ENCODE measurements at places on chromosomes 6 and 20. TPM values are rescaled to one million over a fixed set of nuclear protein-coding genes. Genes with fewer than 3 reads are reported as not detected.

Gene KAT14
- 12.3 TPM for total RNA-seq

Gene RTN4IP1
- 4.6 TPM for total RNA-seq

Gene AIF1
- total RNA-seq = not detected

Gene R3HDML
- not detected for total RNA-seq

Gene RAB44
- total RNA-seq = under 0.01 TPM

Gene ARMC12
- total RNA-seq = not detected

Gene ELOVL2
- not detected for total RNA-seq

Gene COL21A1
- total RNA-seq = 1.6 TPM

Gene NSFL1C
- total RNA-seq = 38.5 TPM

Gene FRMD1
- not detected for total RNA-seq

Gene TRIM10
- total RNA-seq = not detected

Gene ZSCAN12
- total RNA-seq = 5.3 TPM

Gene TASP1
- 6.5 TPM for total RNA-seq

Gene KHDC1L
- not detected for total RNA-seq

Gene FAM217B
- 4.9 TPM for total RNA-seq

Gene TUBB2B
- 5.6 TPM for total RNA-seq

Gene OPN5
- not detected for total RNA-seq

Gene DCDC2
- not detected for total RNA-seq

Gene C4B
- 0.76 TPM for total RNA-seq

Gene C6orf132
- total RNA-seq = 0.65 TPM

Gene PERP
- 34.9 TPM for total RNA-seq

Gene ASIP
- total RNA-seq = not detected

Gene HLA-DQB2
- not detected for total RNA-seq

Gene GRM1
- total RNA-seq = not detected

Gene FANCE
- total RNA-seq = 7.2 TPM

Gene ENPP1
- total RNA-seq = 0.65 TPM
